Liver (tissue), 10 donors: ENCODE measurements at places on chromosomes 2 and 18. TPM values are rescaled to one million over a fixed set of nuclear protein-coding genes. Genes with fewer than 3 reads are reported as not detected.

DTNB gene
- 10.5 TPM for total RNA-seq

AQP12B gene
- total RNA-seq, result not detected

EMILIN1 gene
- 24.8 TPM for total RNA-seq

UGT1A5 gene
- total RNA-seq, result not detected

CRYBA2 gene
- not detected for total RNA-seq

MATN3 gene
- total RNA-seq, result 0.08 TPM

LYG2 gene
- total RNA-seq, result not detected

TSGA10 gene
- total RNA-seq, result 4.4 TPM
